ENCODE measurements at places on chromosomes 3 and 15.
A peak's percentile ranks its signal among the peaks of the same experiment; 100 is the strongest.

DNA sequence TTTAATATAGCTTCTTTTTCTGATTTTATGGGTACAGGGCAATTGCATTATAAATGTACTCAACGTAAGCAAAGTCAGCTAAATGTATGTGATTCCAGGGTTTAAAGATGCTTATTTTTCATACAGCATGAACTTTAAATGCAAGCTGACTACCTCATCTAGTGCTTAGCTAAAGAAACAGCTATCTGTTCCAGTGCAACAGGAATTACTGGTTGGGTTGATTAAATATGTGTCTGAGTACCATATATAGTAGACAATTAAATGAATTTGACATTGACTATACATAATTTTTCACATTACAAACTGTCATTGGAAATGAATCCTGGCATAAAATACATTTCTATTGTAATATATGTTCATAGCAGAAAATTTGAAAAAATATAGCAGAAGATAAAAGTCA lies 26.3 kb upstream of the SV2B start:
- DNase-seq = no peak

DNA sequence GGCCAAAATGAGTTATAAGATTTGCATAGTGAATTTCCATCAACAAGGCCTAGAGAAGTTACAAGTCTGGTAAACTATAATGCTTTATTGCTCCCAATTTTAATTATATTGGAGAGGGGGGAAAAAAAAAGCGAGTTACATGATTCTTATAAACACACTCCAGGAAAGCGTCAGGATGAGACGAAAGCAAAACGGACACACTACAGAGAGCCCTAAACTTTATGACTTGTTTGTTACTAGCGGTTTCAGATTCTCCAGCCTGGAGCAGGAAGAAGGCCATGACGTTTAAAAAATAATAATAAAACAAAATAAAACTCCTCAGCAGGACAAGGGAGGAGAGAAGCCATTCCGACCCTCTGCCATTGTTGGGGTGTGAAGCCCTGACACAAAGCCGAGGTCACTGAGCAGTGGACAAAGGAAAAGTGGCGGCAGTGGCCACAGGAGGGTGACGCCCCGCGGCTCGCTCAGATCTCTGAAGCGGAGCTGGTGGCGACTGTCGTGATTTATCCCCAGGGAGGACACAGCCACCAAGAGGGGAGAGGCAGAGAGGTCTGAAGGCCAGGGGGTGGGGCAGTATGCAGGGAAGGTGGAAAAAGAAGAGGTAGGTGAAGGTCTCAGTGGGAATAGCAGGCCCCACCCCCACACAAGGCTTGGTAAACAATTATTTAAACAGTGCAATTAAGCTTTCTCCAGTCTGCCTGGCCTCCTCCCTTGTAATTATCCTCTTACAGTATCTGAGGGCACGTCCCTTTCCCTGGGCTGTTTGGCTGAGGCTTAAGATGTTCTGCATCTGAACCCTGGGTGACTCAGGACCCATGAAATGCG lies 45.3 kb downstream of the ADAMTS9 start:
- DNase-seq = no peak

- DNase-seq = no peak
Observed at GRCh38 chr3:73074781-73075180, 13.3 kb downstream of the EBLN2 start.

GRCh38 chr3:14117468-14118399 lies 6.9 kb downstream of the CHCHD4 start:
- DNase-seq = no peak

- DNase-seq = no peak
Observed at GRCh38 chr3:40490916-40491315, 14.0 kb downstream of the ZNF619 start.

DNA sequence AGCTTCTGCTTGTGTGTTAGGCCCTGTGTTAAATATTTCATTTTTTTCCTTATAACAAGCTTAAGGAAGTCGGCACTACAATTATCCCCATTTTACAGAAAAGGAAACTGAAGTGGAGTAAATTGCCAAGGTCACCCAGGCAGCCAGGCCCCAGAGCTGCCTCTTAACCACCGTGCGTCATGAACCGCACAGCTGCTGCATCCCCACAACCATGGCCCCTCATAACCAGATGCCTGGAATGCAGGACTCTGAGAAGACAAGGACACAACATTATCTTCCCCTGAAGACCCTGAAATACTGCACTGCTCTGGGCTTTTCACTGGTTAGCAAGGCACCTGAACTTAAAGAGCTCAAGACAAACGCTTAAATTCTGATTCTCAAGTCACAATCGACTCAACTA lies 14.6 kb downstream of the LRIG1 start:
- no peak for DNase-seq

- DNase-seq = no peak
Observed at GRCh38 chr3:169668957-169669741, 5.6 kb upstream of the MECOM start.

DNA sequence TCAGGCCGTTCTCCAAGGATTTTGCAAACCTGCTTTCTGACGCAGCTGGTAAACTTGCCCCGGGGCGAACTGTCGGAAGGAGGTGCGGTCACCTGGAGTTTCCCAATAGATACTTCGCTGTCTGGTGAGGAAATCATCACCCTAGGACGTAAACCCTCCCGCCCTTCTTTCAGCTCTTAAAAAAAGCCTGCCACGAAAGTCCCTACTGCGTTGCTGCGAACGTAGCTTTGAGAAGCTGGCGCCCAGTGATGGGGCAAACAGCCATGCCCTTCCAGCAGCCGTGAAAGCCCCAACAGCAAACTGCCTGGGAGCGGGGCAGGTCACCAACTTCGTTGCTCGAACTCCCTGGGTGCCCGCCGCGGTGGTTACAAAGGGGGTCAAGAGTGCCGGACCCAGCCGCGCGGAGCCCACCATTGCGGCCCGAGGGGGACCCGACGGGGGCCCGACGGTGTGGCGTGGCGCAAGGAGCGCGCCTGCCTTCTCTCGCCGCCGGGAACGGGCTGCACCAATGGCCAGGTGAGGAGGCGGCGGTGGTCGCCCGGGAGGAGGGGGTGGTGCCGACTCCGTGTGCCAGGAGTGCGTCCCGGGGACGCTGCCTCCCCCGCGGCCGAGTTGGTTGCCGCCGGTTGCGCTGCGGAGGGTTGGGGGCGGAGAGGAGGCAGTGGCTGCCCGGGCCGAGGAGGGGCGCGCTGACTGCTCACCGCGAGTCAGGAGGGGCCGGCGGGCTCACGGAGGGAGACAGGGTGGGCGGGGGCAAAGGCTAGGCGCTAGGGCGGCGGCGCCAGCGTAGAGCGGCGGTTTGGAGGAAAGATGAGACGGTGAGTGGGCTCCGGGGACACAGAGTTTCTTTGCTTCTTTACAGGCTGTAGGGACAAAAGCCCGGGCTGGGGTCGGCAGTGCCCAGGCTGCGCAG lies at the start of gene PHLDB2:
PHLDB2 (plus strand) TSS at position 205 of the 913 bp plus-strand sequence. CDS start 24,813 bp downstream, outside the sequence.
- peak; percentile 25 for DNase-seq

GRCh38 chr3:134312072-134312872 lies 61.6 kb upstream of the RYK start:
- DNase-seq = no peak

DNA sequence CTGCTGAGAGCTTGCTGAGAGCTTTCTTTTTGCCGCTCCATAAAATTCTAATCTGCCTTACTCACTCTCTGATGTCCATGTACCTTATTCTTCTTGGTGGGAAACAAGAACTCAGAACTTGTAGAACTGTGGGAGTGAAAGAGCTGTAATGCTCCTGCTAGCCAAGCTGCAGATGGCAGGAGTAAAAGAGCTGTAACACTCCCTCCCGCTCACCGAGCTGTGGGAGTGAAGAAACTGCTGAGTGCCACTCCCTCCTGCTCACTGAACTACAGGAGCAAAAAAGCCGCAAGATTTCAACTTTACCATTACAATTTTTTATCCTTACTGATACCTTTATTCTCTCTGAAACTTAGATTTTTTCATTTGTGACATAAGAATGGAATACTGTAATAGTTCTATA lies 199.1 kb downstream of the SI start:
- DNase-seq = no peak

- no peak for DNase-seq
Observed at GRCh38 chr3:46849045-46849631, 14.1 kb downstream of the MYL3 start.

DNA sequence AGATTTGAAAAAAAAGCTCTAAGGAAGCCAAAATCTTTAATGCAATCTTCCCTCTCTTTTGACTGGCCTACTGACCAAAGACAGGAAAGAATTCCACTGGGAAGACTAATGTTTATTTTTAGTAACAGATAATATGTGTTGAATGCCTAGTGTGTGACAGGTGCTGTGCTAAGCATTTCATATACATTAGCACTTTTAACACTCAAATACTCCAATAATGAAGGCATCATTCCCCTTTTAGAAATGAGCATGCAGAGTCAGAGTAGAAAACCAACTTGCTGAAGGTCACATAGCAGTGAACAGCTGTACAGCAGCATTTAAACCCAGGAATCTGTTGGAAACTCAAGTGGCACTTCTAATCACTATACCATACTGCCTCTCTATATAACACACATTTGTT lies 170.6 kb downstream of the MINAR1 start:
- DNase-seq = no peak

DNA sequence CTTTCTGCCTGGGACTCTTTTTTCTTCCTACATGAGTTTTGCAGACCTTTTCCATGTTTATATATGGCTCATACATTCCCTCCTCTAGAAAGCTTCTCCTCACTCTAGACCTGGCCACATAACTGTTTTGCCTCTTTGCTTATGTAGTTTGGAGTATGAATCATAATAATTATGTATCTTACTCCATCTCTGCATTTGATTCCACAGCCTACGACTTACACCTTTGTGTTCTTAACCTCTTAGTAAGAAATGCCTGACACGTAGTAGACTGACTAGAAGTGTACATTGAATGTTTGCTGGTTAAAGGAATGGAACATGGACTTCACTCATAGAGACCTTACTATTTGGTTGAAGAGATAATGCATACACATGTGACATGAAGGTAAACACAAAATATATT lies 56.4 kb downstream of the MBNL1 start:
- no peak for DNase-seq

DNA sequence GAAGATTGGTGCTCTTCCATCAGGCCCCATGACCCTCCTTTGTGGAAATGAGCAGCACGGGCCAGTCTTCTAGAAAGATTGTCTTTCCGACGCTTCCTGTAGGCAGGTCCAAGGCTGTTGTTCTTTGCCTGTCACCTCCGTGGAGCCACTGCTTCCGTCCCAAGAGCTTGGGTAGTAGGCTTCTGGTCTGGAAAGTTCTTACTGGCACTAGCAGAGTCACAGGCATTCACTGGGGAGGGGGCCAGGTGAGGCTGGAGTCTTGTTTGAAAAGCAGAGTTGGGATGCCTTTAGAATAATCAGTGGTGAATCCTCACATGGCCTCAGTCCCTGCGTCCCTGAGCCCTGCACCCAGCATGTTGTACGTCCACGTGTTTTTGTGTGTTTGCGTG lies 76.2 kb upstream of the ADPGK start:
- no peak for DNase-seq

GRCh38 chr3:171077261-171077660 lies 50.7 kb upstream of the SLC2A2 start:
- no peak for DNase-seq

GRCh38 chr3:170350515-170351413 lies 6.8 kb upstream of the SKIL start:
- DNase-seq = no peak

GRCh38 chr3:119639494-119640350 lies 20.7 kb downstream of the POPDC2 start:
- no peak for DNase-seq

GRCh38 chr3:134597390-134597970 lies 53.3 kb downstream of the KY start:
- no peak for DNase-seq

DNA sequence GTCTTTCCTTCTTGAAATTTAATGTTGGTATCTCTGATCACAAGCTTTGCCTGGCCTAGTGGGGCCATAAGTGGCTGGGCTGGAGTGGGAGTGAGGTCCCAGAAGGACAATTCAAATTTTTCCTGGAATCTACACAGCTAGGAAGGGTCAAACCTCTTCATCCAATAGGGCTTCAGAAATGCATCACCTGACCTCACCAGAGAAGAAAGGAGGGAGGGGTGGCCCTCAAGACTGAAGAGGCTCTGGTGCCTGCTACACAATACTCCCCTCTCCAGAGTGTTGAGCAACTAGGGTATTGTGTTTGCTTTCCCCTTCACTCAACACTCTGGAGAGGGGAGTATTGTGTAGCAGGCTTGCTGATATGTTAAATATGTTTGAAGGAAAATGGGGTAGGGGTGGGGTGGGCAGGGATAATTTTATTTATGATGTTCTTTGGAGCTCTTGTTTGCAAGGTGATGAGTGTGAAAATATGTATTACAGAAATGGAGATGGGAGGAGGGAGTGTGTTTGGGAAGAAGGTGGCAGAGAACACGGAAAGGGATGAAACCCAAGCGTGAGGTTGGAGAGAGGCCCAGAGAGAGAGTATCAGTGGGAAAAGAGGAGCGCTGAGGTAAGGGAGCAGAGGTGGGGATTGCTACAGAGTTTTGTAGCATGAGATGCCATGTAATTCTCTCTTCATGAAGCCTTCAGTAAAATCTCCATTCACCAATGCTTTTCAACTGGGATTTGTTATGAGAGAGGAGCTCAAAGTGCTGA lies 5.7 kb upstream of the KLHL24 start:
- no peak for DNase-seq

- DNase-seq = no peak
Observed at GRCh38 chr3:192212335-192212734, 515.0 kb downstream of the FGF12 start.

GRCh38 chr3:40939030-40939740 lies 260.1 kb upstream of the CTNNB1 start:
- no peak for DNase-seq

DNA sequence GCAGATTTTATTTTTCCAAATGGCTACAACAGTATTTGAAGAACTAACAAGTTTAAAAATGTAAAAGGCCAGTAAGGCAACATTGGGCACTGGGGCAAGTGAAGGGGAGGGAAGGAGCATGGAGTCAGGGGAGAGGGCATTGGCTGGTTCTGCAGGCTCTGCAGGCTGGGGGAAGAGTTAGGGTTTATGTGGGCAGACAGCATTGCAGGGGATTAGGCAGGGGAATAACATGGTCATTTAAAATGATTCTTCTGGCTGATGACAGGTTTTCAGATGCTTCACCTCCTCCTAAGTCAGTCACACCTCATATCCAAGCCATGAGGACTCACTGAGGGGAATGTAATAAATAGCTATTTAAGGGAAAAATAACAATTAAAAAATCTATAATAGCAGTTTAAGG lies 52.6 kb downstream of the BTD start:
- DNase-seq = no peak

DNA sequence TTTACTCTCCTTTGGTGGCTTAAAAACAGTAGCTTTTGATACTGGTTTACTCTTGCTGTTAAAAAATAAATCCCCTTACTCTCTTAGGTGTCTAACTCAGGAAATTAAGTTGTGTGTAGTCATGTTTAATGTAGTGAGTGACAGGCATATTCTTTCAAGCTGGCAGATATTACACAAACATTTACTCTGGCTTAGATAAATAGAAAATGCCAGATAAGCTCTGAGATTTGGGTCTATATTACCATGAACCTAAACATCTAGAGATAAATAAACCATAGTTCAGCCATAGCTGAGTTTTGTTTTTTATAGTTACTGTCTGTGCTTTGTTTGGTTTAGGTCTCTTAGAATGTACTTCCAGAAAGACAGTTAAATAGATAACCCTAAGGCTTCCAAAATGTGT lies 2.4 kb downstream of the SEMA6D start:
- no peak for DNase-seq

GRCh38 chr3:30269751-30270445 lies 336.5 kb upstream of the TGFBR2 start:
- no peak for DNase-seq

GRCh38 chr15:47506329-47507100 lies 210.8 kb upstream of the SEMA6D start:
- DNase-seq = no peak
